Natural killer cell treated with Interleukin-12 subunit alpha and Interleukin-12 subunit beta and Interleukin-15 and Interleukin-18, amount 100 ng/mL, for 72 hours (primary cell): ENCODE measurements at places on chromosomes 1 and 21.

DNA sequence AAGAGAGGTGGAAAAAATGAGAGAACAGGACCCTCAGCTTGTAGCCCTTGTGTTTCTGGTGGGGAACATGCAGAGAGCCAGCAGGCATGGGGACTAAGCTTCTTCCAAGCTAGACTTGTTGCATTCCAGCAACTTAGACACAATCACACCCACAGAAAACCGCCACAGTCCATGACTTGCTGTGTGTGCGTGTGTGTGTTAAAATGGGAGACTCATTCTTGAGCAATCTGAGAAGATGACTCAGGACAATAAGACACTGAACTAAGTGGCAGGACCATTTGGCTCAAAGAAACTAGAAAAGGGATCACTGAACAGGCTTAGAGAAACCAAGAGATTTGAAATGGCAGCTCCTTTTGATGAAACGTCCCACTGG, 78.0 kb downstream of the HLX start:
- no peak for DNase-seq

DNA sequence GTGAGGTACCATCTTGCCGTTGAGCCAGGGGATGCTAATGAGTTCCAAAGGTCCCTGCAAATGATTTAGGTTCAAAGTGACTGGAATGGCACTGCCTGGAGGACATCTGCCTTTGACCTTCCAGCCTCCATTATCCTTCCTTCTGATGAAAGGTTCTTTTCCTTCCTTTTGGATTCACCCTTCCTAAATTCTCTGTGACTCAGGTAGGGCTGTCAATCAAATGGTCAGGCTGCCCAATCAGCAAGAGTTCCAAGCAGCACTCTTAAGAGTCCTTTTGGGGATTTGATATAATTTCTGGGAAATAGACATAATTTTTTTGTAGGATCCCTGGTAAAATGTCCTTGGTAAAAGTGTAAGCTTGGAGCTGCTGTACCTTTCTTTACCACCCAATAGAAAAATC, 58.8 kb upstream of the LMO4 start:
- no peak for DNase-seq

DNA sequence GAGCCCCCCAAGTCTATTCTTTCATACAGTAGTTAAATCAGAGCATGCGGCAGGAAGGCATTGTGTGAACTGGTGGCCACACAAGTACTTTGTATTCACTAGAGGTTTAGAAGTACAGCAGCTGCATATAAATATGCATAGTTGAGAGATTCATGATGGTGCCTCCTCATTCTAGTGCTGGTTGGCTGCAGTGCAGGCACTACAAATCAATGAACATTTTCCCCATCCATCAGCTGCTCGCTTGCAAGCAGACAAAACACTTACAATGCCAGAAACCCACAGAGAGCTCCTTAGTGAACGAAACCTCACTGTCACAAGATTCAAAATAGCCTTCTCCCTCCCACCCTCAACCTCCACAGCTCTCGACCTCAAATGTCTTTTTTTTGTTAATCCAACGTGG, 726.2 kb downstream of the USP25 start:
- DNase-seq: no peak

DNA sequence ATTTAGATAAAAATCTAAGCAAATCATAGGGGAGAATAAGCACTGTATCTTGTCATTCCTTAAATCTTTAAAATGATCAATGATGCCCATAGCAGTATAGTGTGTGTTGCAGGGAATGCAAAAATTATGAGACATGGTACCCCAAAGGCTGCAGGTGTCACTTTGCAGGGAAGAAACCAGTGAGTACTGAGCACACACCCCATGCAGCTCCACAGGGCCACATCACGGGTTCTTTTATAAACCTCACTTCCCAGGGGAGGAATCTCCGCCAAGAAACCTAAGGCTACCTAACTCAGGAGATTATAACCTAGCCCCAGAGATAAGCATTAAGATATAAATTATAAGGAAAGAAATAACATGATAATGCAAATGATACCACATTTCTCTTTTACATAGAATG, 115.6 kb downstream of the APP start:
- DNase-seq: no peak

DNA sequence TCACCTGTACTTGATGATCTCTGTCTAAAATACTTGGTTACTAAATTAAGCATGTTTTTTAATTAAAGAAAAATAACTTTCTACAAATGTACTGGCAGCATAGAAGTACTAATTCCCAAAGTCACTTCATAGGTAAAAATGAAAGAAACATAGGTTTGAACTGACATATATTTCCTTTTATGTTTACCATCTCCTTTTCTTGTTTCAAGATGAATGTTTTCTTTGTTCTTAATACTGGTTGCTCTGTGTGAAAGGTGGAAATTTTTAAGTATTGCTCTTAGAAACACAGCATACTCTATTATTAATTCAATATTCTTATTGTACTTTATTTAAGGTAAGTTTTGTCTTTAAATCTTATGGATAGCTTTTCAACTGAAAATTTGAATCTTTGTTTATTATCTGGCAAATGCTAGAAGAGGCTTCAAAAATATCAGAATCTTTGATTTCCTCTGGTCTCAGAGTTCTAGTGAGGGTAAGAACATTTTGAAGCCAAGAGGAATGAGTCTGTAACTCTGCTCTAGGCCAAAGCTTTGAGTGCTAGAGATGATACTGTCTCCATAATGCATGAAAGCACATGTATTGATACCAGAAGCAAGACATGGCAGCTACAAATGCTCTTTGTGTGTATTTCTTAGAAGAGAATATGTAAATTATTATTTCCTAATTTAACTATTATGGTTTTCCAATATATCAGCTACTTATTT, 18.2 kb downstream of the RRP15 start:
- DNase-seq: no peak

GRCh38 chr1:63557365-63557987, 34.2 kb downstream of the EFCAB7 start:
- no peak for DNase-seq

- DNase-seq: no peak
These were observed 6.9 kb downstream of the AKR1A1 start for GRCh38 chr1:45557422-45557944.

DNA sequence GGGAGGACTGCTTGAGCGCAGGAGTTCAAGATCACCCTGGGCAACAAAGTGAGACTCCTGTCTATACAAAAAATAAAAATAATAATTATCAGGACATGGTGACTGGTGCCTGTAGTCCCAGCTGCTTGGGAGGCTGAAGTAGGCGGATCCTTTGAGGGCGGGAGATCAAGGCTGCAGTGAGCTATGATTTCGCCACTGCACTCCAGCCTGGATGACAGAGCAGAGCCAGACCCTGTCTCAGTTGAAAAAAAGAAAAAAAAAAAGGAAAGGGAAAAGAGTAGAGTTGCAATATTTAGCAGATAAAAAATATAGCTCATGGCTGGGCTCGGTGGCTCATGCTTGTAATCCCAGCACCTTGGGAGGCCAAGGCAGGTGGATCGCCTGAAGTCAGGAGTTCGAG, 3.3 kb upstream of the S1PR1 start:
- no peak for DNase-seq

DNA sequence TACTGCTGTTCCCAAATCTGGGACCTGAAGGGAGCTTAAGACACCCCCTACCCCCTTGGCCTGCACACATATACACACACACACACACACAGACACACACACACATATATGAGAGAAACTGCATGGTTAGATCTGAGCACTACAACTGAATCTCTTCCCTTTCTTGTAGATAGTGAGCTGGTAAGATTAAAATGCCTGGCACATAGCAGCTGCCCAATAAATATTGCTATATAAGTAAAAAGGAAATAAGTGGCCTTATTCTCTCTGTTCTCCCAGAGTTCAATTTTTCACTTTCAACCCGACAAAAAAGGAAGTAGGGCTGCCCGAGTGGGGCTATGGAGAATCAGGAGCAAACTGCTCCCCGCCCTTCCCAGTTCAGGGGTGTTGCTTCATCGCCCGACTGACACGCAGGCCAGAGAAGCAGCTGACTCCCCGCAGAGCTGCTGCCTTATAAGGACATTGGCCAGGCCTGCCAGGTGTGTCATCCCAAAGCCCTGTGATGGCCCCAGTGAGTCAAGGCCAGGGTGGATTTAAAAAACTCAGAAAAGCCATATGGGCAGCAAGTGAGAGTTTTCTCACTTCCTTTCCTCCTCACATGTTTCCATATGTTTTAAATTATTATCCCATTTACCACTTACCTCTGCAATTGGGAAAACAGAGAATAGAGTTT, 106.5 kb upstream of the SLC44A3 start:
- DNase-seq: no peak

DNA sequence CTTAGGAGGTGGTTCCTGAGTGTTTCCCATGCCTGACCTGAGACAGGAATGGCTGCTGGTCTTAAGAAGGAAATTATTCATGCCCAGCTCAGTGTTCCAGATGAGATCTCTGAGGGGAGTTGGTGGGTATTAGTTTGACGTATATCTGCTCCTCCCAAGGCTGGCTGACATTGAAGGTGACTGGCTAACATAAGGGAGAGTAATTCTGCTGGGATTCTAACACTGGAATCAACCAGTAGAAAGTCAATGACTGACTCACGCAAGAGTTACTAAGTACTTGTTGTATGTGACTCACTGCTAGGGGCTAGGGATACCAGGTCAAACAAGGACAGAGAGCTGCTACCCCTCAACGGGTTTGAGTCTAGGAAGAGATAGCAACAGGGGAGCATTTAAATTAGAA, 177.3 kb downstream of the CACNA1E start:
- DNase-seq: no peak

DNA sequence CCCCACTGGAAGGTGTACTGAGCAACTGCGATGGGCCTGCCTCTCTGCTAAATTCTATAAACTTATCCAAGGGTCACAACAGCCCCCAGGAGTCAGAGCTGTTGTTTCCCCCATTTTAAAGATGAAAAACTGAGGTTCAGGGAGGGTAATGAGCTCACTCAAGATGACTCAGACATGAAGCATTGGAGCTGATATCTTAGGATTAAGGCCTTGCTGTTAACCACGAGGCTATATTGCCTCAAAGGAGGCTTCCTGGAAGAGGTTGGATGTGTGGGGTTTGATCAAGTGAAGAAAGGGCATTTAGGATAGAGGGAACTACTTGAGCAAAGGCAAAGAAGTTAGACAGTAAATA, 6.7 kb downstream of the LDLRAP1 start:
- no peak for DNase-seq

GRCh38 chr1:247295274-247295684, 36.4 kb downstream of the ZNF496 start:
- no peak for DNase-seq

DNA sequence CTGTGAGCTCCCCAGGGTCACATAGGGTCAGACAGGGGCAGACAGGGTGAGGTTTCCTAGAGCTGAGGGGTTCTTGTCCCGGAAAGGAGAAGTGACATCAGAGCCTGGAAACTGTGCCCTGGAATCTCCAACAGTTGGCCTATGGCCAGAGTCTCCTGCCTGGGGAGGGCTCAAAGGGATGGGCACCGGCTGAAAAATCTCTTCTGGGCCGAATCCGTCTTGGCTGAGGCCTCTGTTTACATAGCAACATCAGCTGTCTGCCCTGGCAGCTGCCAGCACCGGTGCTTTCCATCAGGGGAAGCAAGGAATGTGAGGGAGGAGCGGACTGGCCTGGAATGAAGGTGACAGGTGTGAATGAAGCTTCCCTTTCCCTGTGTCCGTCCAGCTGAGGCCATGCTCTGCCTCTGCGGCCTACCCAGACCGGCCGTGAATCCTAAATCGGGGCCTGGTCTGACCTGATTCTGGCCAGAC, 30.7 kb downstream of the VASH2 start:
- no peak for DNase-seq

GRCh38 chr21:34520764-34521508, 8.9 kb upstream of the KCNE1 start:
- DNase-seq: no peak

DNA sequence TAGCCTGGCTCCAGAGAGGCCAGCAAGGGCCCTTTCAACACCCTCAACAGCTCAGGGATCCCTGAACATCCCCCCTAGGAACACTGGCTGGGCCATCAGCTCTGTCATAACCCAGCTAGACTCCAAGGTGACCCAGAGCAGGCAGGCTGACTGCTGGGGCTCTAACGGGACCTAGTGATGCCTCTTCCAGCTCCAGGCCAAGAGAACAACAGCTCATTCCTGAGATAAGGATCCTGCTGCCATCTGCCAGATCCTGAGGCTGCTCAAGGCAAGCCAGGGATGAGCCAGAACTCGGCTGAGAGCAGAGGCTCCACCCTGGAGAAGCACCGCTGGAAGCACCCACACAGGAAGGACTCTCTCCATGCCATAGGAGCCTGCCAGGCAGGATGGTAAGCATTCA, 2.0 kb downstream of the VSIG8 start:
- DNase-seq: no peak

DNA sequence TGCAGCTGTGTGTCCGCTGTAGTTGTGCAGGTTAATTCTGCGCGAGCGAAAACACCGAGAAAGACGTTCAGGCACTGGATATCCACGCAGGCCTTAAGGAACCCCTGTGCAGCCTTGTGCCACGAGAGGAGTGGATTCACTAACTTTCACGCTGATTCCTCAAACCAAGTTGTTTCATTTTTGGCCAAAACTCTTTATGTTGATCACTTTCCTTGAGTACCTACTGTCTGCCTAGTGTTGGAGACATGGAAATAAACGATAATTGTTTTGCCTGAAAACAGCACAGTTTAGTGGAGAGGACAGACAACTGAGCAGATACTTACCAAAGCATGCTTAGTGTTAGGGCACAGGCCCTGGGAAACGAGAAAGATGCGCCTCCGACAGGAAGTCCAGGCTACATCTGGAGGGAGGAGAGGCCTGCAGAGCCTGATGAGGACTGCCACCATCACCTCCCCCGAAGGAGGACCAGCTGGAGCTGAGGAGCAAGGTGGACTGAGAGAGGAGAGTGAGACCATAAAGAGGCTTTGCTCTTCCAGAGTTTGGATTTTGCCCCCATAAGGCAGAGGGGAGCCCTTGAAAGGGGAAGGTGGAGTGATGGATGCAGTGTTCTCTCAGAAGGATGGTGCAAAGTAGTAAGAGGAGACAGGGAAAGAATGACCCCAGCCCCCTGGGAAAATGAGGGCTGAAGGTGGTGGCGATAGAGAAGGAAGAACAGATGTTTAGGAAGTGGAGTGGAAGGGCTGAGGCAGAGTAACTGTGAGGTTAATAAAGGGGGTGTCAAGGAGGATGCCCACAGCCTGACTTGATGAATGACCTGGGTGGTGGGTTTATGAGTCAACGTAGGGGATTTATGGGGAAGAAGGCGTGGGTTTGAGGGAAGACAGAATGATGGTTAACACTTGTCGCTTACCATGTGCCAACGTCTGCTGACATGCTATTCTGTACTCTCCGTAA, 956 bp upstream of the SCAF4 start:
- no peak for DNase-seq

GRCh38 chr1:154621875-154622274, 13.9 kb upstream of the ADAR start:
- DNase-seq: no peak

DNA sequence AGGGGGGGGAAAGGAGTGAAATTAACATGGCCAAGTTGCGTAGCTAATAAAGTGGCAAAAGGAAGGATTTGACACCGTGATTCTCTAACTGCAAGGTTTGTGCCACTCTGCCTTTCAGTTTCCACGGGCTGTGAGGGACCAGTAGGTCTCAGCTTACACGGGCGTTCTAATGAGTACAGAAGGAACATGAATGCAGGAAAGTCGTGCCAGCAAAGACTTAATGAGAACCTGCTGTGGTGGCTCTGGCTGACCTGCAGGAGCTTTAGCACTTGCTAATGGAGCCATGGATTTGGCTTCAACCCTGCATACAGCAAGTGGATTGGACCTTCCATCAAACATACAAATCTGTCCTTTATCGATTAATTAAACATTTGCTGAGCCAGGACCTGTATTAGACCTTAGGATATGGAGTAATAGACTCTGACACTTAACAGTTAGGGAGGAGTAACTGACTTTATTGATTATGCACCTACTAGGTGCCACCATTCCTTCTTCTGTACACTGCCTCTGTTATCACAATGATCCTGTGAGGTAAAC, 15.1 kb upstream of the PITHD1 start:
- DNase-seq: no peak
